ENCODE measurements at places on chromosomes 13 and 19. TPM values are rescaled to one million over a fixed set of nuclear protein-coding genes. Genes with fewer than 3 reads are reported as not detected.

GRCh38 chr19:5553892-5554291 is 13.9 kb downstream of the TINCR start:
- no peak for DNase-seq

DNA sequence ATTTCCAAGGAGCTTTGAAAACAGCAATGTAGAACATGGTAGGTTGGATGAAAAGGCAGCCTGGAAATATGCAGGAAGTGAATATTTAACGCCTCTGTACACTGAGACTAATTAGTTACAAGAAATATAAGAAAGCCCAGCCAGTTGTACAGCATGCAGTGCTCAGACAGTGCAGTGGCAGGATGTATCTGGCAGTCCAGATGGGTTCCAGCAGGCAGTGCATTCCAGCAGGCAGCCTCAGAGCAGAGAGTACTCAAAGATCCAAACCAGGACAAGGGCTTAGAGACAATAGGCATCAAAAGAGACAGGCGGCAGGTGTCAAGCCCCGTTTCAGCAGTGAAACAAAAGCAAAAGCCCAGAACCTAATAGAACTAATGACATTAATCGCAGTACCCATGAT is 2776.3 kb downstream of the PCDH9 start:
- DNase-seq = no peak

TRPM4 gene
- total RNA-seq = 31.5 TPM

DNA sequence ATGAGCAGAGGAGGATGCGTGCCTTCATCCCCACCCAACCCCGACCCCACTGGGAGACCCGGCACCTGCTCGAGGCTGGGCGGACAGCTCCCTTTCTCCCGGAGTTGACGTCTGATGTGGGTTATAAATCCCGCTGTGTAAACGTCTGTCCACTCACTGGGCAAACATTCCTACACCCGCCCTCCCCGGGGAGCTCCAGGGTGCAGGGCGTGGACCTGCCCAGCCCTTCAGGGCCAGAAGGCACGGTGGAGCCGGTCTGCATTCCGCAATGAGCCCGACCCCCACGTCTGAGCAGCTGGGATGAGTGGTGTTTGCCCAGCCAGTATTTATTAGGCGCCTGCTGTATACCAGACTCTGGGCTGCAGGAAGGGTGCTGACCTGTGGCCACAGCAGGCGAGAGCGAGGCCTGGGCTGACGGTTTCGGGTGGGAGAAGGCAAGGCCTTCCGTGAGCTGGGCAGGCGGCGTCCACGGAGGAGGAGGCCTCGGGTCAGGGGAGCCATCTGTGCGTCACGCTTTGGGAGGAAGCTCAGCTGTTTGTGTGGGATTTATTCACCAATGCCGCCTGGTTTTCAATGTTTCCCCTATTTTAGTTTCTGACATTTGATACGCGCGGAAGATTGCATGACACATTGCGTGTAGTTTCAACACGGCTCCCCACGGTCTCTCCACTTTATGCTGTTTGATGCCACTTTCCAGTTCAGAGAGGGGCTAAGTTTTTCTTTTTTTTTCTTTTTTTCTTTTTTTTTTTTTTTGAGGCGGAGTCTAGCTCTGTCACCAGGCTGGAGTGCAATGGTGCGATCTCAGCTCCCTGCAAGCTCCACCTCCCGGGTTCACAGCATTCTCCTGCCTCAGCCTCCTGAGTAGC is 2.0 kb downstream of the MISP start:
- DNase-seq = no peak

DNA sequence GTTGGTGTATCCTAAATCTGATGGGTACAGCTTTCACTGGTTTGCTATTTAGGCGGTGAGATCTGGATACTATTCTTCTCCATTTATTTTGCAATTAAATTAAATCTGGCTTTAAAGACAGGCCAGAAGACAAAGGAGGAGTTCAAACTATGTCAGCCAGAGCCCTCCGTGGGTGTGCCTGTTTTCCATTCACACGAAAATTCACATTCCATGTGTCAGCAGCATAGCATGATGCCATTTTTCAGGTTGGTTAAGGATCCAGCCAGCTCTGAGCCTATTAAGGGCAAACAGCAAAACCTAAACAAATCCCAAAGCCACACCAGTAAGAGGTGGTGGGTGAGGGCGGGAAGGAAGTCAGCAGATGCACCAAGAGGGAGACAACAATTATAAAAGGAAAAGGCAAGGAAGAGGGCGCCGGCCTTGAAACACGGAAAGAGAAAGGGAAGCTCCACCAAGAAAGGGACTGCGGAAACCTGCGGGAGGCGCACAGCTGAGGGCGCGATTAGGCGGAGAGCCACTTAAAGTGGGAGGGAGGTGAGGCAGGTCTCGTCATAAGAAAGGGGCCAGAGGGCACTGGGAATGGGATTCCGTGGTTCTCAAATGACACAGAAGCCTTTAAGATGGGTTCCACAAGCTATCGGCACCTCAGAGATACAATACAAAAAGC is 43.0 kb downstream of the CARS2 start:
- DNase-seq = no peak

ADAT3 gene
- total RNA-seq = 1.8 TPM

DNA sequence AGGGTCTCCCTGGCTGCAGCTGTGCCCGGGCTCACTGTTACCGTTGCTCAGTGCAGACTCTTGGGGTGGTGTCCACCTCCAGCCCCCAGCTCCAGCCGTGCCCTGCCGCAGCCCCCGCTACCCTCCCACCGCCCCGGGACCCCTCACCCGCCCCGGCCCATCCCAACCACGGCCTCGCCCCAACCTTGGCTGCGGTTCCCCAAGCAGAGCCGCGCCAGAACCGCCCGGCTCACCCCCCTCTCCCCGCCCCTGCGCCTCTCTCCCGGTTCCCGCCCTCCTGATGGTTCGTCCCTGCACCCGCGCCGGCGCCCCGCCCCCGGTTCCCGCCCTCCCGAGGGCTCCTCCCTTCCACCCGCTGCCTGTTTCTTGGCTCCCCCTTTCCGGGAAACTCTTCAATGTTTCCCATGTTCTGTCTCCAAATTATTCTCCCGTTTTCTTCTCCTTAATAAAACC is 40.3 kb downstream of the ANKRD10 start:
- peak; percentile 90 for DNase-seq

FAM216B gene
- total RNA-seq = 0.99 TPM

GRCh38 chr13:79171141-79172061 is 234.7 kb downstream of the RBM26 start:
- no peak for DNase-seq

DNA sequence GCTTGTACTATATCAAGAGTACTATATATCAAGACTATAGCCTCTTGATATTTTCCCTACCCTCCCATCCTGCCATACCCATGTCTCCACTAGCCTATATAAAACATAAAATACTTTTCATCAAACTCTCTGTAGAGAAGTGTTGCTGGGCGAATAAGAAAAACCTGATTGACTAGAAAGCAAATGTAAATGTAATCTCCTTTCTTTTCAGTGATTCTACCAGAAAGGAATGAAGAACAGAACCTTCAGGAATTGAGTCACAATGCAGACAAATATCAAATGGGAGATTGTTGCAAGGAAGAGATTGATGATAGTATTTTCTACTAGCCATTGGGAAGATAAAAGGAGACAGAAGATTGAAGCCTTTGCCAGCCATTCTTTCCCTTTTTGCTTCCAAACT is 89.2 kb downstream of the KCNRG start:
- no peak for DNase-seq

GRCh38 chr13:32676242-32676641 is 90.0 kb downstream of the PDS5B start:
- no peak for DNase-seq

PEX11G gene
- total RNA-seq = 1.2 TPM

- no peak for DNase-seq
Measured at GRCh38 chr13:51502153-51502651, 49.4 kb upstream of the INTS6 start.

LILRA5 gene
- 0.66 TPM for total RNA-seq

MAP4K1 gene
- total RNA-seq = 1.6 TPM

- no peak for DNase-seq
Measured at GRCh38 chr19:23855676-23856075, 59.0 kb upstream of the ZNF726 start.

DNA sequence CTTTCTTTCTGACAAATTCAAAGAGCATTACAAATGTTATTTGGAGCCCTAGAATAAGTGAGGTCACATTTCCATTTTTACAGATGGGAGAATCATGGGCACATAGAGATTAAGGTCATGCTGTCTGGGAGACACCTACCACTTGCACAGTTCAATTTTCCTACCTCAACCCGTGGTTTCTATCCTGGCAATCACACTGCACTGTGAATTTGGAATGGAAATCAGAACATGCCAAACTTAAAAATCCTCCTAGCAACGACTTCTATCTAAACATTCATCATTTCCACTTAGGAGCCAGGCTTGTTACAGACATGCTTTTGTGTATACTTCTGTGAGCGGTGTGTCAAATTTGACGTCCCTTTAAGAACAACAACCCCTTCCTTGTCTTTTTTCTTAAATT is 251.5 kb downstream of the DNAJC15 start:
- DNase-seq = no peak

DNA sequence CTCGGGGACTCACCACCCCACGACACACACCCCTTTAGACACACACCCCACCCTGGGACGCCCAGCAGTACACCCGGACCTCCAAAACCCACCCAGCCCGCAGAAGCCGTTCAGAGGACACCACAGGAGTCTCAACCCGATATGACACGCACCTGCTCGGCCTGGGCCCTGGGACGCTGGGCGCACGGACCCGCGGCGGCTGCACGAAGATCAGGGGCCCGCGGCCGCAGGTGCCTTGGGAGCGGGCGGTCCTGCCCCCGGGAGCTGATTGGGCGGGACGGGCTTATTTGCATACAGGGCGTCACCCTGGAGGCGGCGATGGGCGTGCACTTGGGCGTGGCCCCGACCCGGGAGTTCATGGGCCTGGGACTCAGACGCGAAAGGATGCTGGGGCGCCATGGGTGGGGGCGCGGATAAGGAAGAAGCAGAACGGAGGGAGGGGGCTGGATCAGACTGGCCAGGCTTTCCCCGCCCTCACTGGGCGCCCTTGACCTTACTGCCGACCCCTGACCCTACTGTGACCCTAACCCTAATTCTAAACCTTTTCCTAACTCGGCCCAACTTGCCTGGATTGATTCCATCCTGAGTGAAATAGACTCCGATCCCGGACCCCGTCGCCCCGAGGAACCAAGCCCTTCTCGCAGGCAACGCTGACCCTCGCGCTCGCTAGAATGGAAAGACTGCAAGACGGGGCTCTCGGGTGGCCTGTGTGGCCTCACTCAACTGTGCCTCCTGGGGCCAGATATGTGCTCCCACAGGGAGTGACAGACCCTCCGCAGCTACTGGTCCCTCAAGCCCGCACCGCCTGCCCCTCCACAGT is at the start of gene MEF2B:
MEF2B (minus strand) TSS at position 211 of the 820 bp plus-strand sequence. CDS start 19,528 bp downstream, outside the sequence.
- peak; percentile 77 for DNase-seq

GRCh38 chr19:45279587-45280192 is 28.6 kb downstream of the MARK4 start:
- no peak for DNase-seq

- DNase-seq = no peak
Measured at GRCh38 chr13:67408798-67409197, 178.7 kb upstream of the PCDH9 start.

DNA sequence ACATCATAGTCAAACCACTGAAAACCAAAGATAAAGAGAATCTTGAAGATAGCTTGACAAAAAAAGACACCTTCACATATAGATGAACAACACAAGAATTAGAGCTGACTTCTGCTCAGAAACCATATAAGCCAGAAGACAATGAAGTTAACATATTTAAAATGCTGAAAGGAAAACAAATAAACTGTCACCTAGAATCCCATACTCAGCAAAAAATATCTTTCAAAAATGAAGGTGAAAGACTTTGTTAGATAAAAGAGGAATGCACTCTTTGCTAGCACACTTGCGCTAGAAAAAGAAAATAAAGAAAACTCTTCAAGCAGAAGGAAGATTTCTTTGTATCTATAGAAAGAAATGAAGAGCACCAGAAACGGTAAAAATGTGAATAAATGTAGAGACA is 49.5 kb downstream of the PARP4 start:
- DNase-seq = no peak

DNA sequence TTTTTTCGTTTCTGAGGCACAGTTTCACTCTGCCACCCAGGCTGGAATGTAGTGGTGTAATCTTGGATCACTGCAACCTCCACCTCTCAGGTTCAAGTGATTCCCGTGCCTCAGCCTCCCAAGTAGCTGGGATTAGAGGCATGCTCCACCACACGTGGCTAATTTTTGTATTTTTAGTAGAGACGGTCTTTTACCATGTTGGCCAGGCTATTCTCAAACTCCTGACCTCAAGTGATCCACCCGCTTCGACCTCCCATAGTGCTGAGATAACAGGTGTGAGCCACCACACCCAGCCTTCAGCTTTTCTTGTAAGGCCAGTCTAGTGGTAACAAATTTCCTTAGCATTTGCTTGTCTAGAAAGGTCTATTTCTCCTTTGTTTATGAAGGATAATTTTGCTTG is 46.2 kb downstream of the ZNF568 start:
- no peak for DNase-seq

- no peak for DNase-seq
Measured at GRCh38 chr19:49890349-49891311, 6.1 kb downstream of the IL4I1 start.

GRCh38 chr13:40916207-40916998 is 102.7 kb downstream of the ELF1 start:
- DNase-seq = no peak

LYPD3 gene
- 0.38 TPM for total RNA-seq

GNA15 gene
- total RNA-seq = 1.2 TPM

- DNase-seq = no peak
Measured at GRCh38 chr13:41145136-41145908, 12.7 kb upstream of the KBTBD6 start.

- no peak for DNase-seq
Measured at GRCh38 chr13:71858647-71859046, 8.4 kb downstream of the DACH1 start.

- DNase-seq = no peak
Measured at GRCh38 chr13:106657104-106657503, 89.2 kb upstream of the ARGLU1 start.

DNA sequence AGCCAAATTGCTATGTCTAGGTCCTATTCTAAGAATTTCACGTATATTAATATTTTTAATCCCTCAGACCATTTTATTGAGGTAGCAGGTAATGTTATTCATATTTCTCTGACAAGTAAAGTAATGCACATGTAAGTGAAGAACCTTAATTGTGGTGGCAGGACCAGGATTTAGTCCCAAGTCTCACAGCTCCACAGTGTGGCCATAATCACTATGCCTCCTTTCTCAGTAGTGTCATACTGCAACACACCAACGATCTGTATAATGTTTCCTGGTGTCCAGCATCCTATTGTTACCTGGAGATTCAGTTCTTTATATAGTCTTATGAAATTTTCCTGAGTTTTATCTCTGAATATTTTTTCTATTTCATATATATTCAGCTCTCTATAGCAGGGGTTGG is 340.3 kb downstream of the OLFM4 start:
- no peak for DNase-seq

ZNF506 gene
- total RNA-seq = 10.0 TPM

GRCh38 chr13:59472134-59472533 is 691.6 kb downstream of the DIAPH3 start:
- no peak for DNase-seq

ZNF420 gene
- total RNA-seq = 9.6 TPM

KASH5 gene
- total RNA-seq = not detected

DNA sequence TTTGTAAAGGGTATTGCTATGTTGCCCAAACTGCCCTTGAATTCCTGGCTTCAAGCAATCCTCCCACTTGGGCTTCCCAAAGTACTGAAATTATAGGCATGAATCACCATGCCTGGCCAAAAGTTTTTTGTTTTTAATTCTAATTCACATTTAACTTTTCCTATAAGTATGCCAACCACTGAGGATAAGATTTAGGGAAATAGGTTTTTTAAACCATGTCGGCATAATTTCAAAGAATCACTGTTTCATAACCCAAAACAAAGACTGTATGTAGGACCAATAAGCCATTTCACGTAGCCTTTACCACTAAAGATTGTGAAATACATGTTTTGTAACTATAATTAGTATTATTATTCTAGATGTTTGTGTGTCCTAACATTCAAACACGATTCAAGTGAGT is 8.2 kb downstream of the ZDHHC20 start:
- DNase-seq = no peak

Measured in left ventricle myocardium inferior (tissue), 1 donor.